Left colon (tissue), 2 donors: ENCODE measurements at places on chromosomes 2 and 18. TPM values are rescaled to one million over a fixed set of nuclear protein-coding genes. Genes with fewer than 3 reads are reported as not detected.

- DNase-seq = peak; percentile 74
Observed at GRCh38 chr2:20675701-20676352, 8.9 kb downstream of the GDF7 start.

DNA sequence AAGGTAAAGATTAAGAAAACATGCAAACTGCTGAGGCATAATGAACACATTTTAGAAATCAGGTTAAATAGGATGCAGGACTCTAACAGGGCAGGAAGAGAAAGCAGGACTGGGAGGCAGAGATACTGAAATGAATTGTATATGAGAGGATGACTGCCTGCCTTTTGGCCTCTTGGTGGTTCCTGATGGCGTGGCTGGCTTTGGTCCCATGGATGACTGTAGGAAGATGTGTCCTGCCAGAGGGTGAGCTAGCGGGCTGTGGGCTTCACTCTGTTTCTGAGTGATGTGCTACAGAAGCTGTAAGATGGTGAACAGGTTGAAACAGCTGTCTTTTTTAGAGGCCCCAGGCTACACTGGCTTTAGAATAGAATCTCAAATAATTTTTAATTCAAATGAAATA is 517.0 kb downstream of the SLC4A3 start:
- no peak for DNase-seq

- no peak for DNase-seq
Observed at GRCh38 chr2:68107475-68107874, 44.7 kb upstream of the C1D start.

GRCh38 chr2:31054842-31055388 is 83.3 kb downstream of the GALNT14 start:
- no peak for DNase-seq

RTKN gene
- 51.9 TPM for total RNA-seq

DNA sequence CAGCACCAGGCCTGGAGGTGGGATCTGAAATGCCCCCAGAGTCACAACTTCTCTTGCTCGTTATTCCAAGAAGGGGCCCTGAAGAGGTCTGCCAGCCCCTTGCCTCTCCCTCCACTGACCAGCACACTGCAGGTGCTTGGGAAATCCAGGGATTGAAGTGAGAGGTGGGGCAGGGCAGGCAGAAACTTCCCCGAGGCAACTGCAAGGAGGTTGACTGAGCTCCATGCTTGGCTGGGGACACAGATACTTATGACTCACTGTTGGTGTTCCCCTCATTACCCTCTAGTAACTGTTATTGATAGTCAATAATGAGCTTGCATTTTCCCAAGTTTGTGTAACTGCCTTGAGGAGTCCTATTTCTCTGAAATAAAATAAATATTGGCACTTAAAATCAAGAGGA is 47.5 kb downstream of the MARCO start:
- no peak for DNase-seq

GRCh38 chr2:9741110-9741509 is 102.2 kb upstream of the TAF1B start:
- DNase-seq = no peak

GRCh38 chr2:103792042-103792441 is 1030.2 kb downstream of the TMEM182 start:
- no peak for DNase-seq
